ENCODE measurements at places on chromosomes 7 and 10. TPM values are rescaled to one million over a fixed set of nuclear protein-coding genes. Genes with fewer than 3 reads are reported as not detected.

- H3K4me3 ChIP-seq, result no peak overlapping the region
- no peak overlapping the region for H3K27ac ChIP-seq
- no peaks in the 10 kb centered on the region for H3K27me3 ChIP-seq
- no peaks in the 10 kb centered on the region for H3K4me1 ChIP-seq
- H3K36me3 ChIP-seq, result peaks cover 49% of the 10 kb centered on the region
Observed at GRCh38 chr10:84447701-84448400, 119.5 kb downstream of the CCSER2 start.

DNA sequence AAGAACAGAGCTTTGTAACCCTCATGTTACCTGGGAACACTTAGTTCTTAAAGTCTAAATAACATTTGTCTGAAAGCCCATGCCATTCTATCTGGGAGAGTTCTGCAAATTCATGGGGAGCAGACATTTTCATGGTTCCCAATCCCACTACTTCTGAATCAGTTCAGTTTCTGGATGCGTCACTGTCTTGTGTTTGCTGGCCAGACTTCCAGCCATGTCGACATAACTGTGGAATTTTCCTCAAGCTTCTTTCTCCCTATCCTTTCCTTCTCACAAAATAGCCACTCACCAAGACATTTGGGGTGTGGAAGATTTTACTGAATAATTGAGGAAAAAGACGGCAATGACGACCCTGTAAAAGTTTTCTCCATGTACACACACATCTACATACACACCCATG lies 272.5 kb downstream of the NEBL start:
- H3K27ac ChIP-seq, result no peak overlapping the region
- no peak for DNase-seq
- H3K4me3 ChIP-seq, result no peak overlapping the region
- H3K27me3 ChIP-seq, result no peaks in the 10 kb centered on the region
- H3K4me1 ChIP-seq, result peaks cover 3% of the 10 kb centered on the region

DNA sequence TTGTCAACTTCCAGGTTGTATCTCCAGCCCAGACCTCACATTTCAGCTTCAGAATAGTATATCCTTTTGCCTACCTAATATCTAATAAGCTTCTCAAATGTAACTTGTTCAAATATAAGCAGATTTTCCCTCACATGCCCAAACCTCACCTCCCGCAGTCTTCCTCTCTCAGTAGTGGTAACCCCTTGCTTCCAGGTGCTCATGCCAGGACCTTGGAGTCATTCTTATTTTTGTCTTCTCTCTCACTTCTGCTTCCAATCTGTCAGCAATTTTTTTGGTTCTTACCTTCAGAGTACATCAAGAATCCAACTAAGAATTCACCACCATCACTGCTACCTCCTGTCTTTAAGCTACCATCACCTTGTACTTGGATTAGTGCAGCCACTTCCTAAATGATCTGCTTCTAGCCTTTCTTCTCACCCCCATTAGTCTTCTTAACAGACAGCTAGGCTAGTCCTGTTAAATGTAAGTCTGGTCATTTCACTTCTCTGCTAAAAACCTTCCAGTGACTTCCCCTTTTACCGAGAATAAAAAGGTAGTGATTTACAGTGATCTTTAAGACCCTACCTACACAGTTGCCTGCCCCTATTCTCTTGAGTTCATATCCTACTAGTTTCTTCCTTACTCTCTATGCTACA lies 14.0 kb downstream of the ANKIB1 start:
- no peak overlapping the region for H3K27ac ChIP-seq
- H3K4me1 ChIP-seq, result peaks cover 10% of the 10 kb centered on the region
- no peak overlapping the region for H3K4me3 ChIP-seq
- no peaks in the 10 kb centered on the region for H3K27me3 ChIP-seq
- H3K36me3 ChIP-seq, result peaks cover 23% of the 10 kb centered on the region

GDI2 gene
- 219 TPM for total RNA-seq

GRCh38 chr7:41830271-41830670 lies 127.4 kb upstream of the INHBA start:
- H3K27ac ChIP-seq, result no peak overlapping the region
- no peaks in the 10 kb centered on the region for H3K36me3 ChIP-seq
- no peak overlapping the region for H3K4me3 ChIP-seq
- H3K27me3 ChIP-seq, result no peaks in the 10 kb centered on the region

GRCh38 chr7:151024435-151025056 lies at the start of gene ATG9B:
ATG9B (minus strand) TSS chr7:151024494; CDS start chr7:151024423, 71 bp downstream.
- H3K27me3 ChIP-seq, result peaks cover 18% of the 10 kb centered on the region
- H3K4me1 ChIP-seq, result peaks cover 26% of the 10 kb centered on the region
- peak within 1 kb of the TSS; percentile 13 for H3K27ac ChIP-seq
- peaks cover 2% of the 10 kb centered on the region for H3K36me3 ChIP-seq

GRCh38 chr10:2887391-2888070 lies 179.8 kb upstream of the PFKP start:
- no peak overlapping the region for H3K27ac ChIP-seq
- H3K36me3 ChIP-seq, result no peaks in the 10 kb centered on the region
- no peaks in the 10 kb centered on the region for H3K27me3 ChIP-seq
- no peak overlapping the region for H3K4me3 ChIP-seq
- H3K4me1 ChIP-seq, result peaks cover 4% of the 10 kb centered on the region

DNA sequence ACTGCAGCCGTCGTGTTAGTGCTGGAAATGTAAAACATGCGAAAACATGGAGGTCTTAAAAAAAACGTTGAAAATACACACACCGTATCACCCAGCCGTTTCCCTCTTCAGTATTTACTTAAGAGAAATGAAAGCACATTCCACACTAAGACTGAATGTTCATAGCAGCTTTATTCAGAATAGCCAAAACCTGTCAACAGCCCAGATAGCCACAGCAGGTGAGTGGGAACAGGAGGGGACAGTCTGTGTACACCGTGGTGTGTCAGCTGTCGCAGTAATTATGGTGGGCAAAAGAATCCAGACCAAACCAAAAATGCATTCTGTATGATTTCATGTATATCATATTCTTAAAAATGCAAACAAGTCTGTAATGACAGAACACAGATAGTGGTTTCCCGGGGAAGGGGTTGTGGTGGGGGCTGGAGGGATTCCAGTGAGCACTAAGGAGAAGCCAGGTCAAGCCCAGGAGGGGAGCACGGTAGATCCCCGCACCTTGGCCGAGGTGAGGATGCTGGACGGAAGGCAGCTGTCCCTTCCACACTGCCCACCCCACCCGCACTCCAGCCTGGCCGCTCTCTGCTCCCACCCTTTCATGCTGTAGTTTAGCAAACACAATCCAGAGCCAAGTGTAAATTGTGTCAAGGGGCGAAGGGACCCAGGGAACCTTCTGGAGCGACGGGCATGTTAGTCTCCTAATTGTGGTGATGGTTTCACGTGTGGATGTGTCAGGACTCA lies 123.6 kb downstream of the NKX6-2 start:
- no peak overlapping the region for H3K27ac ChIP-seq
- no peaks in the 10 kb centered on the region for H3K36me3 ChIP-seq
- H3K27me3 ChIP-seq, result no peaks in the 10 kb centered on the region
- H3K4me3 ChIP-seq, result no peak overlapping the region

- no peak overlapping the region for H3K27ac ChIP-seq
- H3K27me3 ChIP-seq, result no peaks in the 10 kb centered on the region
- no peaks in the 10 kb centered on the region for H3K4me1 ChIP-seq
- no peak overlapping the region for H3K4me3 ChIP-seq
Observed at GRCh38 chr7:12941512-12941911, 254.1 kb downstream of the ARL4A start.

GRCh38 chr10:88908194-88908593 lies 28.1 kb downstream of the STAMBPL1 start:
- H3K4me1 ChIP-seq, result peaks cover 3% of the 10 kb centered on the region
- H3K4me3 ChIP-seq, result no peak overlapping the region
- H3K27ac ChIP-seq, result peak overlapping the region; percentile 38
- no peak for DNase-seq
- no peaks in the 10 kb centered on the region for H3K27me3 ChIP-seq
- peaks cover 67% of the 10 kb centered on the region for H3K36me3 ChIP-seq

C10orf105 gene
- total RNA-seq, result 0.71 TPM

GRCh38 chr7:44223362-44224079 lies 22.7 kb downstream of the YKT6 start:
- H3K4me1 ChIP-seq, result no peaks in the 10 kb centered on the region
- H3K36me3 ChIP-seq, result no peaks in the 10 kb centered on the region
- no peak for DNase-seq
- H3K27ac ChIP-seq, result no peak overlapping the region
- no peak overlapping the region for H3K4me3 ChIP-seq
- H3K27me3 ChIP-seq, result no peaks in the 10 kb centered on the region

DNA sequence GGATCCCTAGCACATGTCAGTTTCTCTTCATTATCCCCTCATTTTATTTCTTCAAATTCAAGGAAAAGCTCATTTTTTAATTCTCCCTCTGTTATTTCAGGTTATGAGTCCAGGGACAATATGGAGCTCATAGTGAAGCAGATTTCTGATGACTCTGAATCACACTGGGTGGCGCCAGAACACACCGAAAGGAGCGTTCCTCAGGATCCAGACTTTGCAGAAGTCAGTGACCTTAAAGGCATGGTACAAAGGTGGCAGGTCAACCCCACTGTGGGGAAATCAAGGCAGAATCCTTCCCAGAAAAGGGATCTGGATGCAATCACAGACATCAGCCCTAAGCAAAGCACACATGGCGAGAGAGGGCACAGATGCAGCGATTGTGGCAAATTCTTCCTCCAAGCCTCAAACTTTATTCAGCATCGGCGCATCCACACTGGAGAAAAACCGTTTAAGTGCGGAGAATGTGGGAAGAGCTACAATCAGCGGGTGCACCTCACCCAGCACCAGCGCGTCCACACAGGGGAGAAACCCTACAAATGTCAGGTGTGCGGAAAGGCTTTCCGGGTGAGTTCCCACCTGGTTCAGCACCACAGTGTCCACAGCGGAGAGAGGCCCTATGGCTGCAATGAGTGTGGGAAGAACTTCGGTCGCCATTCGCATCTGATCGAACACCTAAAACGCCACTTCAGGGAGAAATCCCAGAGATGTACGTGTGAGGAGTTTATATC lies 21.4 kb downstream of the ZKSCAN5 start:
- H3K4me1 ChIP-seq, result no peaks in the 10 kb centered on the region
- H3K27me3 ChIP-seq, result no peaks in the 10 kb centered on the region
- DNase-seq, result peak; percentile 22
- no peak overlapping the region for H3K4me3 ChIP-seq
- H3K27ac ChIP-seq, result peak overlapping the region; percentile 65
- peaks cover 67% of the 10 kb centered on the region for H3K36me3 ChIP-seq

CLDN4 gene
- not detected for total RNA-seq

DNA sequence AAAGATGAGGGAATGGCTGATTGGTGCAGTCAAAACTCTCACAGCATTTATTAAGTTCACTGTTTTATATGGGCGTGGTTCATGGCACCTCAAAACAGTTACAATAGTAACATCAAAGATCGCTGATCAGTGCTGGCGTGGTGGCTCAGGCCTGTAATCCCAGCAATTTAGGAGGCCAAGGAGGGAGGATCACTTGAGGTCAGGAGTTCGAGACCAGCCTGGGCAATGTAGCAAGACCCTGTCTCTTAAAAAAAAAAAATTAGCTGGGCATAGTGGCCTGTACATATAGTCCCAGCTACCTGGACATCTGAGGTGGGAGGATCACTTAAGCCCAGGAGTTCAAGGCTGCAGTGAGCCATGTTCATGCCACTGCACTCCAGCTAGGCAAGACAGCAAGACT lies 48.5 kb downstream of the KLHDC10 start:
- H3K27ac ChIP-seq, result no peak overlapping the region
- peaks cover 30% of the 10 kb centered on the region for H3K36me3 ChIP-seq
- DNase-seq, result no peak
- no peaks in the 10 kb centered on the region for H3K27me3 ChIP-seq
- peaks cover 10% of the 10 kb centered on the region for H3K4me1 ChIP-seq

HMX2 gene
- total RNA-seq, result not detected

DNA sequence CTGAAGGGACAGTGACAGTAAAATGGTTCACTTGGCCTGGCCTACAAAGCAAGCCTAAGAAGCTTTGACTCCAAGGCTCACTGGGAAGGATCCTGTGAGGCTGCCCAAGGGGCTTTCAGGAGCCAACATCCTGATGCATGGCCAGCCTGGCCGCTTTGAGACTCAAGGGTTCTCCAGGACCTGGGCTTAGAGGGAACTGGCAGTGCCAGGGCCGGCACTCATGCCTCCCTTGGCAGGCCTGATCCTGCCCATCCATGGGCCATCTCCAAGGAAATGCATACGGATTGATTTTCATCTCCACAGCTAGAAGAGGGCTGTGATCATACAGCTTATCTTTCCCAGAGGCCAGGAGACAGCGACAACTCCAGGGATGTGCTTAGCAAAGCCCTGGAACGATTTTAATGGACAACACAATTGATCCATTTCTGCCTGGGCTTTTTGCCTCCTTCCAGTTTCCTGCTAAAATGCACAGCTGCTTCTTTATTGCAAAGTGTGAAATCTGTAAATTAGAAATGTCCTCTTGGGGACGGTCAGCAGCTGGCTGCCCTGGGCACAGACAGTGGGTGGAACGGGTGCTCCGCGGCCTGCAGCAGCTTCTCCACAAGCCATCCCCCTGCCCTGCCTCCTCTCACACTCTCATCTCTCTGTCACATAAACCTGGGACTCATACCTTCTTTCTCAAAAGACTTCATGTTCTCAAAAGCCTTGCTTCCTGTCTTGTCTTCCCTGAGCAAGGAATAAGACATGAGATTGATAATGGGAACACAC lies 288.5 kb downstream of the GRID1 start:
- no peak for DNase-seq
- H3K27ac ChIP-seq, result no peak overlapping the region
- H3K4me3 ChIP-seq, result no peak overlapping the region
- no peaks in the 10 kb centered on the region for H3K27me3 ChIP-seq
- no peaks in the 10 kb centered on the region for H3K4me1 ChIP-seq
- H3K36me3 ChIP-seq, result no peaks in the 10 kb centered on the region

RADIL gene
- 0.84 TPM for total RNA-seq

GRCh38 chr7:117019786-117020590 lies 66.7 kb downstream of the ST7 start:
- no peak overlapping the region for H3K27ac ChIP-seq
- H3K36me3 ChIP-seq, result no peaks in the 10 kb centered on the region
- no peak for DNase-seq
- no peak overlapping the region for H3K4me3 ChIP-seq
- H3K27me3 ChIP-seq, result peaks cover 23% of the 10 kb centered on the region

OR2A7 gene
- total RNA-seq, result 3.5 TPM

DNA sequence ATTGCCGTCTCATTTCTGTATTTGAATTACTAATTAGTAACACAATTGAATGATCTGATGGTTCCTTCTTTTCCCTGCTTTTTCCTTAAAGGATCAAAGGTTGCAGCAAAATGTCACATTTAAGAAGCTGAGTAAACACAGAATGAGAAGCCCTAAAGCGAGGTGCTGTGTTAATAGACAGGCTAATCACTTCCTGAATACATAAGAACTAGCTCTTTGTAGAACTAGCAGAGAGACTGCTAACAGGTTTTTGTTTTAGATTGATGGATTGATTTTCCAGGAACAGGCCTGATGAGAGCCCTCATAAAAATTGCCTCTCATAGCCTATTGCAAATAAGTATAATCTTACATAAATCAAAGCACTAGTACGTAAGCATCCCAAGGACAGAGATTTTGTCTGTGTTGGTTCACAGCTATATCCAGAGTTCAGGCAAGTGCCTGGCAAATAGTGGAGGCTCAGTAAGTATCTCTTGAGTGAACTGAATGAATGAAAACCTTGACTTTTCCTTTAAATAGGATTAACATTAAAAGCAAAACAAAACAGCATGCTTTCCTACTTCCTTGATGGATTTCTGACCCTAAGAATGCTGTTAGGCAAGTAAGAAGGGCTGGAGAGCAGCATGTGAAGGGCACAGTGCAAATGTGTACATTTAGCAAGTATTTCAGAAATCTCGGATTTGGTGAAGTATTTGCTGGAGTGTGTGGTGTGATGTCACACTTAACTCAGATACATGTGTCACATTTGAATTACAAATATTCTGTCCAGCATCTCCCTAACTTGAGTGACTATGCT lies 3.3 kb downstream of the TMEM229A start:
- H3K4me3 ChIP-seq, result no peak overlapping the region
- peaks cover 4% of the 10 kb centered on the region for H3K4me1 ChIP-seq
- peaks cover 41% of the 10 kb centered on the region for H3K27me3 ChIP-seq
- no peak for DNase-seq
- no peak overlapping the region for H3K27ac ChIP-seq
- H3K36me3 ChIP-seq, result no peaks in the 10 kb centered on the region
